CD14-positive monocyte (primary cell): ENCODE measurements at places on chromosomes 12 and 14. TPM values are rescaled to one million over a fixed set of nuclear protein-coding genes. Genes with fewer than 3 reads are reported as not detected.

DNA sequence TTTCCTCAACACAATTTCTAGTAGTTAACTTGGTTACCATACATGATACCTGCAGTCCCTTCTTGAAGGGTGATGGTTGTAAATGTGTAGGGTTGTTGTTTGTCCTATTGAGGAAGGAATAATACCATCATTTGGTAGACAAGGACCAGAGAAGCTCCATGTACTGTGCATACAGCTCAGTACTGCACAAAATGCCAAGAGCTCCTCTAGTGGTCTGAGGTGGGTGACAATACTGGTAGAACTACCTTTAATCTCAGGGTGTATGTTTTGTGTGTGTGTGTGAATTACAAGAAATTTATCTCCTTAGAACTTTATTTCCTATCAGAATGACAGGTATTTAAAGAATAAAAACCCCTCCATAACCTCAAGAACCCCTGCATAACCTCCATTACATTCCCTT is 575.3 kb downstream of the TMTC2 start:
- DNase-seq: no peak

- DNase-seq: no peak
Observed at GRCh38 chr14:52429451-52429850, 115.3 kb downstream of the PTGER2 start.

- DNase-seq: no peak
Observed at GRCh38 chr12:108564724-108565123, 2.3 kb downstream of the ISCU start.

- no peak for DNase-seq
Observed at GRCh38 chr12:25041006-25041741, 92.3 kb upstream of the BCAT1 start.

The GALNT9 gene
- polyA plus RNA-seq: not detected

The TCTN2 gene
- polyA plus RNA-seq: 0.61 and 1.1 TPM in 2 replicates

The RIMBP2 gene
- not detected for polyA plus RNA-seq

The LRRK2 gene
- 23.5 and 67.2 TPM in 2 replicates for polyA plus RNA-seq

The KCNJ8 gene
- not detected for polyA plus RNA-seq

The ERP27 gene
- 2.5 TPM for polyA plus RNA-seq

The PRIMA1 gene
- polyA plus RNA-seq: not detected

The ZDHHC22 gene
- not detected for polyA plus RNA-seq

The ENDOU gene
- polyA plus RNA-seq: not detected

The AVPR1A gene
- not detected for polyA plus RNA-seq

The NOVA1 gene
- not detected for polyA plus RNA-seq

The MVK gene
- polyA plus RNA-seq: 1.6 TPM
